ENCODE measurements at places on chromosomes 4 and X. TPM values are rescaled to one million over a fixed set of nuclear protein-coding genes. Genes with fewer than 3 reads are reported as not detected.

GRCh38 chrX:25028726-25029125, 13.0 kb upstream of the ARX start:
- peaks cover 31% of the 10 kb centered on the region for H3K27me3 ChIP-seq
- no peaks in the 10 kb centered on the region for H3K4me1 ChIP-seq
- no peak overlapping the region for H3K27ac ChIP-seq
- H3K36me3 ChIP-seq, result no peaks in the 10 kb centered on the region
- no peak for DNase-seq

DNA sequence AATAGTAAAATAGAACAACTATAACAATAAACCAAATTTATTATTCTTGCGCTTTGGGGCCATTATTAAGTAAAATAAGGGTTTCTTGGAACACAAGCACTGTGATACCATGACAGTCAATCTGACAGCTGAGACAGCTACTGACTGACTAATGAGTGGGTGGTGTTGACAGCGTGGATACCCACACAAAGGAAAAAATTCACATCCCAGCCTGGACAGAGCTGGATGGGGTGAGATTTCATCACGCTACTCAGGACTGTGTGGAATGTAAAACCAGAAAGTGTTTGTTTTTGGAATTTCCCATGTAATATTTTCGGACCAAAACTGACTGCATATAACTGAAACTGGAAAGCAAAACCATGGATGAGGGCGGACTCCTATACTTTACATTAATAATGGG, 48.8 kb downstream of the IGFBP7 start:
- no peak overlapping the region for H3K4me3 ChIP-seq
- peaks cover 38% of the 10 kb centered on the region for H3K27me3 ChIP-seq
- H3K4me1 ChIP-seq, result no peaks in the 10 kb centered on the region

- peaks cover 38% of the 10 kb centered on the region for H3K27me3 ChIP-seq
- H3K36me3 ChIP-seq, result no peaks in the 10 kb centered on the region
- DNase-seq, result no peak
- H3K27ac ChIP-seq, result no peak overlapping the region
- no peak overlapping the region for H3K4me3 ChIP-seq
- peaks cover 15% of the 10 kb centered on the region for H3K4me1 ChIP-seq
Measured at GRCh38 chr4:109967798-109968520, 55.3 kb downstream of the EGF start.

- H3K4me1 ChIP-seq, result no peaks in the 10 kb centered on the region
- no peak overlapping the region for H3K4me3 ChIP-seq
- no peak overlapping the region for H3K27ac ChIP-seq
- DNase-seq, result no peak
- no peaks in the 10 kb centered on the region for H3K36me3 ChIP-seq
Measured at GRCh38 chr4:109155084-109155483, 147.4 kb downstream of the COL25A1 start.

Gene CCDC149
- not detected for total RNA-seq
